ENCODE measurements at places on chromosomes 12 and 14.

DNA sequence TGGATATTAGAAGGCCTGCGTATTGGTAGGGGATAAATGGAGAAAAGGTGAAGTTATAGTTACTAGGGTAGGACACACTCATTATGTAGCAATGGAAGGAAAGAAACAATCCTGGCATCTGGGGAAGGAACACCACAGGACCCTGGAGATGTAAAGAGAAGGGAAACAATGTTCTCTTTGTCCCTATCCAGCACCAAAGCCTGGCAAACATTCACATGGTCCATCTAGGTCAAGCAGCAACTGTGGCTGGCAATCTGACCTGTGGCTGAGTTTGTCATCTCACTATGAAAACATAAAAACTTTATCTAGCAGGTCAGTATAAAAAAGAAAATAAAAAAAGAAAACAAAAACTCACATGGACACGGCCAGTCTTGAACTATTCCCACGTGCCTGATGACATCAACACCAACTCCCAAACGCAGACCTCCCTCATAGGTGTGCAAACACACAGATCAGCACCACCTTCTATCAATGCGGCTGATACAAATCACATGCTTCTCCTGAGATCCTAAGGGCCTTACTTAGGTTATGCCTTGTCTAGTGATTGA is 2.6 kb downstream of the POMT2 start:
- DNase-seq: no peak

- DNase-seq: no peak
These were observed 148.9 kb downstream of the CRADD start for GRCh38 chr12:93825931-93826555.

- DNase-seq: peak; percentile 72
These were observed 12.8 kb downstream of the STX2 start for GRCh38 chr12:130826151-130826801.

DNA sequence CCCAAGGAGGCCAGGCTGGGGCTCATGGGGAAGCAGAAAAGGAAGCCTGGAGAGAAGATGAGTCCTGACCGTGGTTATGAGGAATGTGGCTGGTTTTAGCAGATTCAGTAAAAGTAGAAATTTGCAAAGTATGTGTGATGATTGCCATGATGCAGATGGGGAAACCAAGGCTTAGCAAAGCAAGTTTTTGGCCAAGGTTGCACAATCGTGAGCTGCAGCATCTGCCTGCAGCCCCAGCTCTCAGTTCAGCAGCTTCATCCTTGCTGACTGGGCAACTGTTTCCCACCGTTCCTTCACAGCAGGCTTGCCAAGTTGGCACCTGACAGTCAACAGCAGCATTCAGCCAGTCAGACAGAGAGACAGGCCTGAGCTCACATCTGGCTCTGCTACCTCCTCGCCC is 656.7 kb downstream of the MED13L start:
- DNase-seq: no peak

DNA sequence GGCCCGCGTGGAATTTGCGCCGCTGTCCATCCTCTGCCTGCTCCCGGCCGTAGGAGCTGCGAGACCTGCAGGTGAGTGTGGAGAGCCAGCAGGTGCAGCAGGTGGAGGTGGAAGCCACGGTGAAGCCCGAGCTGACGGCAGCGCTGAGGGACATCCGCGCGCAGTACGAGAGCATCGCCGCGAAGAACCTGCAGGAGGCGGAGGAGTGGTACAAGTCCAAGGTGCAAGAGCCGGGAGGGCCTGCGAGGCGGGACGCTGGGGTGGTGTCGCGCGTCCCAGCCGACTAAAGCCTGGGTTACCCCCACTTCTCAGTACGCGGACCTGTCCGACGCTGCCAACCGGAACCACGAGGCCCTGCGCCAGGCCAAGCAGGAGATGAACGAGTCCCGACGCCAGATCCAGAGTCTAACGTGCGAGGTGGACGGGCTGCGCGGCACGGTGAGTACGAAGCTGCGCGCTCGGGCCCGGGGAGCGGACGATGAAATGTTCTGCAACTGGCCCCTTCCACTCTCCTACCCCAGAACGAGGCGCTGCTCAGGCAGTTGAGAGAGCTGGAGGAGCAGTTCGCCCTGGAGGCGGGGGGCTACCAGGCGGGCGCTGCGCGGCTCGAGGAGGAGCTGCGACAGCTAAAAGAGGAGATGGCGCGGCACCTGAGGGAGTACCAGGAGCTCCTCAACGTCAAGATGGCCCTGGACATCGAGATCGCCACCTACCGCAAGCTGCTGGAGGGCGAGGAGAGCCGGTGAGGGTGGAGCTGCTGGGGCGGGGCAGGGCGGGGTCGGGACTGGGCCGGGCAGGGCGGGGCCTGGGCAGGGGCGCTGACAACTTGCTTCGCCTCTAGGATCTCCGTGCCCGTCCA is 2.1 kb downstream of the PRPH start:
- DNase-seq: no peak

- DNase-seq: peak; percentile 78
These were observed 5.7 kb upstream of the ATG101 start for GRCh38 chr12:52063981-52064649.

- DNase-seq: peak; percentile 63
These were observed 678.4 kb downstream of the MED13L start for GRCh38 chr12:115598871-115599811.

DNA sequence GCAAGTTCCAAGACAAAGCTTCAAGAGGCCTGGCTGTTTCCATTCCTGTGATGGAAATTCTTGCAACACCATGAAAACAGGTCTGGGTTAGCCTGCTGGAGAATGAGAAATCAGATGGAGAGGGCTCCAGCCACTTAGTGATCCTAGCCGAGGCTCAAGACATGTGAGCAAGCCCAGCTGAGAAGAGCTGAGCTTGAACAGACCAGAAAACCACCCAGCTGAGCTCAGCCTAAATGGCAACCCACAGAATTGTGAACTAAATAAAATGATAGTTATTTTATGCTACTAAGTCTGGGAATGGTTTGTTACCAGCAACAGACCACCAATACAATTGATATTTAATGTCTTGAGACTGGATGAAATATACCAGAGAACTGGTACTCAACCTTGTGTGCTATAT is 494.5 kb downstream of the RMST start:
- DNase-seq: no peak

GRCh38 chr14:100155049-100155621 is 4.3 kb downstream of the DEGS2 start:
- DNase-seq: no peak

GRCh38 chr12:105740369-105740768 is 398.4 kb downstream of the NUAK1 start:
- DNase-seq: no peak

- DNase-seq: no peak
These were observed 545.2 kb upstream of the MGAT4C start for GRCh38 chr12:86801439-86801838.

DNA sequence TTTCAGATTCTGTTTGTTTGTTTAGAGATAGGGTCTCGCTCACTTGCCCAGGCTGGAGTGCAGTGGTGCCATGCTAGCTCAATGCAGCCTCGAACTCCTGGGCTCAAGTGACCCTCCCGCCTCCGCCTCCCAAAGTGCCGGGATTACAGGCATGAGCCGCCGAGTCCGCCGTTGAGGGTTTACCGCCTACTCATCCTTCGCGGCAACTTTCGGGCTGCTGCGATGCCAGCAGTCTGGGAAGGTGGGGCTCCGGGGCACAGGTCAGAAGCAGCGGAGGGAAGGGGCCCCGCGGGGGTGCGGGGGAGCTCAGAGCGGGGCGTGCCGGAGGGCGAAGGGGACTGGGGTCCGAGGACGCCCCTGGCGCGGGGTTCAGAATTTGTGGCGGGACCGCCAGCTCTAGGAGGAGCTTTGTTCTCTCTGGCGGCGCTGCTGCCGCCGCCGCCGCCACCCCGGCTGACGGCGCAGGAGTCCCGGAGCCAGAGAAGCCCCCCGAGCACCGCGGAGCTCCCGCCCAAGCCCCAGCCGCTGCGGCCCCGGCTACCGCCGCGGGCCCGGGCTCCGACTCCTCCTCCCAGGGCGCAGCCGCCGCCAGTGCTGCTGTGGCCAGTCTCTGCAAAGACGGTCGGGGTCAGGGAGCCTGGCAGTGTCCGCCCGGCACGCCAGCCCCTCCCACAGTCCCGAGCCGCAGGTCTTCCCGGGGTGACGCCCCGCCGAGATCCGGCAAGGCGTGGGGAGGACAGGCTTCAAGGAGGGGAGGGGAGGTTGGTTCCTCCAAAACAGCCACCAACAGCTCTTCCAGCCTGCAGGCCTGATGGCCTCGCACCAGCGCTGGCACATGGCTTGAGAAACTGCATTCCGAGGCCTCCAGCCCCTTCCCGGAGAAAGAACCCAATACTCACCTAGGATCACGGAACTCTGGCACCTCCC is 10.9 kb upstream of the KRT77 start:
- no peak for DNase-seq

DNA sequence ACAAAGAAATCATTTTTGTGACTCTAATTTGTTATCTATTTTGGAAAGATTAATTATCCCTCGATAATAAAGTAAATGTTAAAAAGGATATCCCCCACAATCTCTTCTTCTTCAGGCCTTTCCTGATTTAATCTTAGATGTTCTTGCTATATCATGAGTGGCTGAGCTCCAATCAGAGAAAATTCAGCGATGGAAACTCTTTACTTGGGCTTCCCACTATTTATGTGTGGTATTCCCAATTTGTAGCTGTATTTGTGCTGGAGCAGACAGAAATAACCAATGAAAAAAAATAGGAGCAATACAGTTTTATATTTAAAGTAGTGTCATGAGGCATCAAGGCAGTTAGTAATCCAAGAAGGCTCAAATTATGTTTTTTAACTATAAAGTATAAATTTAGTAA is 539.1 kb downstream of the PRKD1 start:
- DNase-seq: no peak

GRCh38 chr12:22828066-22828465 is 203.1 kb downstream of the ETNK1 start:
- DNase-seq: no peak

DNA sequence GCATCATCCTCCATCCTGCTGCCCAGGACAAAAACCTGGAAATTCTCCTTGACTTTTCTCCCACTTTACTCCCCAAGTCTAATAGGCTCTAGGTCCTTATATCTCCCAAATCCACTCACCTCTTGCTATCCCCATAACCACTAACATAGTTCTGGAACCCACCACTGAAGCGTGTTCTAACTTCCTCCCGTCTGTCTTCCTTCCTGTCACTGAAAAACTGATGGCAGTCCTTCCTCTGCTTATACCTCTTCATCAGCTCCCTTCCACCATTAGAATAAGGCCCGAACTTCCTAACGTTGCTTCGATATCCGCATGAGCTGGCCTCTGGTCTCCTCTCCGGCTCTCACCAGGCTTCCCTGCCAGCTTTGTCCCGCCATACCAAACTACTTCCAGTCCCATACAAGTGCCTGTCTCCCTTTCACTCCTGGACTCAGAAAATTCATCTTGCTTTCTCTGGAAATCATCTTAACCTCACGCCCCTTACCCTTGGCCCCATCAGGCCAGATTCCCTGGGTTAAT is 63.0 kb upstream of the BCL2L14 start:
- DNase-seq: no peak

- no peak for DNase-seq
These were observed 96.2 kb downstream of the KICS2 start for GRCh38 chr12:64125913-64126312.

DNA sequence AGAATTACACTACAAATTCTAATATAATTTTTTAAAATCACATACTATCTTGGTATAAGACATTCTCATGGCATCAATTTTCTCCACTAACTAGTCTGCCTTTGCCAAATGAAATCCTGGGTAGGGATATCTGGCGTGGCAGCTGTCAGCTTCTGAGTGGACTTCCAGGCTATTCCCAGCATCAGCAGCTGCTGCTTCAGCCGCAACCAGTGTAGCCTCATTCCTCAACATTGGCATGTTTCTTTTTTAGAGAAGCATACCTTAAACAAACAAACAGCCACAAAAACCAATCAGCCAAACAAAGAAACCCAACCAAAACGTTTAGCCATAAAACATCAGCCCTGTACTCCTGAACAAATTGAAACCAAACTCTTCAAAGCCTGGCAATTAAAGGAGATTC is 235.8 kb downstream of the SSPN start:
- no peak for DNase-seq

GRCh38 chr14:78425330-78425729 is 255.2 kb downstream of the NRXN3 start:
- no peak for DNase-seq

Measured in heart left ventricle (tissue), 16 donors.